Caco-2 (cell line): ENCODE measurements at places on chromosomes 13 and 19.

- no peak overlapping the region for H3K4me3 ChIP-seq
- H3K36me3 ChIP-seq, result no peaks in the 10 kb centered on the region
- H3K27ac ChIP-seq, result no peak overlapping the region
- no peaks in the 10 kb centered on the region for H3K27me3 ChIP-seq
- DNase-seq, result no peak
- H3K4me1 ChIP-seq, result no peaks in the 10 kb centered on the region
Observed at GRCh38 chr13:87667686-87668085, 3.5 kb upstream of the SLITRK5 start.

DNA sequence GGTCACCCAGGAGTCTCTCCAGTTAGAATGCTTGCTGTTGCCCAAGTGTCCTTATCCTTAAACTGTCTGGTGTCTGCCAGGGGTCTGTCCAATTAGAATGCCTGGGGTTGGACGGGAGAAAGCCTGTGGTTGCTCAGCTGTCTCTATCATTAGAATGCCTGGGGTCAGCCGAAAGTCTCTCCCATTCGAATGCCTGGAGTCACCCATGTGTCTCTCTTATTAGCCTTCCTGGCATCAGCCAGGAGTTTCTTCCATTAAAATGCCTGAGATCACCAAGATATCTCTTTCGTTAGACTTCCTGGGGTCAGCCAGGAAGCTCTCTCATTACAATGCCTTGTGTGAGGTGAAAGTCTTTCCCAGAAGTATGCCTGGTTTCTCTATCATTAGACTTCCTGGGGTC is 1521.0 kb downstream of the UQCRFS1 start:
- H3K36me3 ChIP-seq, result no peaks in the 10 kb centered on the region
- no peak overlapping the region for H3K27ac ChIP-seq

DNA sequence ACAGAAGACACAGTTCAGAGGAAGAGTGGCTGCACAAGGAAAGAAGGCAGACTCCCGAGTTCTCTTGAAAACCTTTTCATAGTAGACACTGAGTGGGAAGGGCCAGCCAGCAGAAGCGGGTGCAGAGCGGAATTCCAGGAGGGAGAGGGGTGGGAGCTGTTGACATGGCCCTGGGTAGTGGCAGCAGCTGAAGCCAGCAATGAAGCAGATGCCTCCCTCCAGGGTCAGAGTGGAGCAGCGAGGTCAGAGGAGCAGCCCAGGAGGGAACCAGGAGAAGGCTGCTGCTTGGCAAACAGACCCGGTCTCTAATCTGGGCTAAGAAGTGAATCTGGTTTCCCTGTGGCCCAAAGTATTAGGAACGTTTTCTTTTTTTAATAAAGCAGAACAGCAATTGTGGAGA is 73.9 kb upstream of the SPATA13 start:
- no peaks in the 10 kb centered on the region for H3K27me3 ChIP-seq
- DNase-seq, result no peak
- no peak overlapping the region for H3K27ac ChIP-seq
- H3K36me3 ChIP-seq, result no peaks in the 10 kb centered on the region
- no peak overlapping the region for H3K4me3 ChIP-seq

GRCh38 chr19:55149078-55150003 is at the start of gene TNNT1:
TSS of gene TNNT1 (minus strand) at chr19:55149206. CDS start at chr19:55147157, 2,049 bp downstream.
- H3K4me1 ChIP-seq, result peaks cover 12% of the 10 kb centered on the region; the same call in 1 of the 2 replicates
- H3K36me3 ChIP-seq, result no peaks in the 10 kb centered on the region
- DNase-seq, result peak; percentile 71
- H3K4me3 ChIP-seq, result no peak within 1 kb of the TSS; the same call in 1 of the 2 replicates
- no peaks in the 10 kb centered on the region for H3K27me3 ChIP-seq

- H3K36me3 ChIP-seq, result no peaks in the 10 kb centered on the region
- 0 out of 2 replicates have a peak, but pooled peaks cover 7% of the 10 kb centered on the region for H3K4me1 ChIP-seq
- no peak for DNase-seq
- H3K4me3 ChIP-seq, result no peak overlapping the region
- no peak overlapping the region for H3K27ac ChIP-seq
Observed at GRCh38 chr19:39936020-39936419, 1.6 kb upstream of the FCGBP start.

GRCh38 chr19:43759515-43759914 is 4.8 kb upstream of the SMG9 start:
- no peak overlapping the region for H3K27ac ChIP-seq
- H3K4me3 ChIP-seq, result no peak overlapping the region
- no peaks in the 10 kb centered on the region; the same call in 1 of the 2 replicates for H3K4me1 ChIP-seq
- no peaks in the 10 kb centered on the region for H3K27me3 ChIP-seq
- no peak for DNase-seq

DNA sequence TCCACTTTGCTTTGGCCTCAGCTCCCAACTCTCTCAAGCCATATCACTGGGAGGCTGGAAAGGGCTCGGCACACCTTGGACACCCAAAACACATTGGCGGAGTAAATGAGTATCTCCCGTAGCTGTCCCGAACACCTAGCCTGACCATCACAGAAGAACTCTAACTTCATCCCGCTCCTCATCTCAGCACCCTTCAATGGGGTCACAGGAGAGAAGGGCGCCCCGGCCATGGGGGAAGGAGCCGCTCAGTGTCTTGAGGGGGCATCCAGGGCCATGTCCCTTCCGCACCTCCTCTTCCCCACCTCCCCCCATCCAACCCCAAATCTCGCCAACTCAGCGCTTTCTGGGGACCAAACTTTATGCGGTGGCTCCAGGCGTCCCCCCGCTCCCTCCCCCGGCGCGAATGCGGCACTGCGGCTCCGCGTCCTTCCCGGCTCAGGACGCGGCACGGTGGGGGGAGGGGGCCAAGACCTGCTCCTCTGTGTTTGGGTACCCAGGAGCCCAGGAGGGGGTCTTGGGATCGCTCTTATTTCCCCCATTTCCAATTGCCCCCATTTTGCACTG is 3.0 kb downstream of the KCNC3 start:
- peaks cover 29% of the 10 kb centered on the region for H3K4me1 ChIP-seq
- H3K4me3 ChIP-seq, result peak overlapping the region; percentile 12
- no peaks in the 10 kb centered on the region for H3K36me3 ChIP-seq
- DNase-seq, result no peak

DNA sequence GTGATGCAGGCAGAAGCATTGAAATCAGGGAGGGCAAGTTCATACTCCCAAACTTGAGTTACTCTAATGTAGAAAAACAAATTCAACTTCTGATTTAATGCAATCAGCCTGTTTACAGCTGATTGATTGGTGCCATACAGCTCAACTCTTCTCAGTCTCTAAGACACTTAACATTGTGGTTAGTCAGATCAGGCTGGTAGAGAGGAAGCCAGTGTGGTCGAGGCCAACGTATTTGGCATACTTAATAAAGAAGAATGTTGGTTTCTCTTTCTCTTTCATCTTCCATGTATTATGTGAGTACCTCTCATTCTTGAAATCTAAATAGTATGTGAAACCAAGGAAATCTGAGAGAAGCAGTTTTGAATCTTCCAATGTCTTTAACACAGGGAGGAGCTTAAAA is 255.0 kb upstream of the SLITRK1 start:
- no peak overlapping the region for H3K4me3 ChIP-seq
- no peak for DNase-seq
- no peak overlapping the region for H3K27ac ChIP-seq
- H3K36me3 ChIP-seq, result no peaks in the 10 kb centered on the region
- H3K27me3 ChIP-seq, result no peaks in the 10 kb centered on the region
- no peaks in the 10 kb centered on the region for H3K4me1 ChIP-seq

GRCh38 chr13:109939180-109939579 is 152.8 kb upstream of the IRS2 start:
- peaks cover 8% of the 10 kb centered on the region for H3K4me1 ChIP-seq
- H3K27ac ChIP-seq, result no peak overlapping the region
- no peaks in the 10 kb centered on the region for H3K27me3 ChIP-seq
- DNase-seq, result no peak

DNA sequence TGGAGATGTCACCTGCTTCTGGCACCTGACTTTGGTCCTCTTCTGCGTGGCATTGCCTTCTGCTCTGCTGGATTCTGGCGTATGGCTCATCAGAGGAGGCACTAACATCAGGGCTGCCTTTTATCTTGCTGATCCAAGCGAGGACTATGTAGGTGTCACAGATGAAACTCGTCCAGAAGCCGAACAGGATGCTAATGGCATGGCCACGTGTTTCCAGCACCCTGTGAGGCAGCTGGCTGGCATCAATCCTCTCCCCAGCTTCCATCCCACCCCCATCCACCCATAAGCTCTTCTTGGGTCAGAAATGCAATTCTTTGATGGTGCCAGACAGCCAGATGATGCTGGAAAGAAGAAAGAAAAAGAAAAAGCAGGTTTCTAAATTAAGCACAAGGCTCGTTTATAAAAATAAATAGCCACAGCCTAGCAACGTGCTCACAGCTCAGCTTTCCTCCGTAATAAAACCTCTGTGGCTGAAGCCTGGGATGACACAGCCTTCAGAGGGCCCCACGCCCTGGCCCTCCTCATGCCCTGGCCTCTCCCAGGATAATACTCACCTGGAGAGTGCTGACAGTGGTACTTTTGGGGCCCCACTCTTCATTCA is 212.9 kb upstream of the SERP2 start:
- no peak overlapping the region for H3K4me3 ChIP-seq
- DNase-seq, result no peak
- no peaks in the 10 kb centered on the region for H3K27me3 ChIP-seq
- no peak overlapping the region for H3K27ac ChIP-seq

DNA sequence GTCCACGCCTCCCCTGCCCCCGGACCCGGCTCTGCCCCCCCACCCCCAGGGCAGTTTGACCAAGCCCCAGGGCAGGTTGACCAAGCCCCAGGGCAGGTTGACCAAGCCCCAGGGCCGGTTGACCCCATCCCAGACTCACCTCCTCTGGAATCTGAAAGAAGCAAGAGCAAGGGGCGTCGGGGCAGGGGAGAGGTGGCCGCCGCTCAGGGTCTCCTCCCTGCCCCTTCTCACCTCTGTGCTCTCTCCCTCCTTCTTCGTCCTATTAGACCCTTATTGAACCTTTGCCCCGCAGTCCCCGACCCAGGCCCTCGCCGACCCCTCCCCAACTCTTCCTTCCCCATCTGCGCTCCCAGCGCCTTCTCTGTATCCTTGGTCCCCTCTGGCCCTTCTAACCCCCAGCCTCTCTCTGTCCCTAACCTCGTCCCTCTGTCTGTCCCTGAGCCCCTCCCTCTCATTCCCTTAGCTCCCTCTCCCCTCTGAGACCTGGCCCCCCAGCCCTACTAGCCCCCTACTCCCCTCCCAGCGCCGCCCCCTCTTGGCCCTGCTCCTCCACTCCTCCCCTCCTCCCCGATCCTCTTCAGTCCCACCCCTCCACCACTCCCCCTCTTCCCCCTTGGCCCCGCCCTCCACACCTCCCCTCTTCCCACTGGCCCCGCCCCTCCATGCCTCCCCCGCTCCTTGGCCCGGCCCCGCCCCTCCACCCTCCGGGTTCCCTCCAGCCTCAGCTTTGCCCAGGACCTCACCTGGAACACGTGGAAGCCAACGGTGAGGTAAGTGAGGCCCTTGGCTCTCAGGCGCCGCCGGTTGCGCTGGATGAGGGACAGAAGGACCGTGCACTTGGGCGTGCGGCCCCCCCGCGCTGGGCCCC is 7.6 kb downstream of the CAPN12 start:
- DNase-seq, result peak; percentile 95
- H3K4me1 ChIP-seq, result peaks cover 24% of the 10 kb centered on the region
- peak overlapping the region; percentile 54 for H3K4me3 ChIP-seq
- H3K27ac ChIP-seq, result peak overlapping the region; percentile 55
- no peaks in the 10 kb centered on the region for H3K27me3 ChIP-seq

GRCh38 chr19:41112728-41113290 is 1.4 kb upstream of the CYP2F1 start:
- no peak for DNase-seq
- no peaks in the 10 kb centered on the region for H3K4me1 ChIP-seq
- no peak overlapping the region for H3K27ac ChIP-seq
- H3K36me3 ChIP-seq, result no peaks in the 10 kb centered on the region

DNA sequence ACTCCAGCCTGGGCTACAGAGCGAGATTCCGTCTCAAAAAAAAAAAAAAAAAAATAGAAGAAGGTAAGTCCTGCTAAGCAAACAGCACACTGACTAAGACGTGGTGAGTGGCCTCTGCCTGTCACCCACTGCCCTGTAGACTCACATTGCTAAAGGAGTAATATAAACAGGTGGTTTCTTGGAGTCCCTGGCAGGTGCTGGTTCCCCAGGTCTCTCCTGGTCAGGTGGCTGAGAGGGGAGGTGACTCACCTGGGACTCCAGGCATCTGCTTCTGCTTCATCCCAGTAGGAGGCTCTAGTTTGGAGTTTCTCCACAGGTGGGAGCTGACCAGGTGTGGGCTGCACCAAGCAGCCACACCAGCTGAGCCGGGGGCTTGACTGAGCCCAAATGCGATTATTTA is at the start of gene OR10H1:
OR10H1 (minus strand) TSS at position 359 of the 400 bp plus-strand sequence. CDS start 7,627 bp downstream, outside the sequence.
- H3K27me3 ChIP-seq, result no peaks in the 10 kb centered on the region
- no peaks in the 10 kb centered on the region for H3K36me3 ChIP-seq
- H3K4me1 ChIP-seq, result 0 out of 2 replicates have a peak, but pooled peaks cover 4% of the 10 kb centered on the region
- DNase-seq, result peak; percentile 48
- no peak within 1 kb of the TSS for H3K27ac ChIP-seq

DNA sequence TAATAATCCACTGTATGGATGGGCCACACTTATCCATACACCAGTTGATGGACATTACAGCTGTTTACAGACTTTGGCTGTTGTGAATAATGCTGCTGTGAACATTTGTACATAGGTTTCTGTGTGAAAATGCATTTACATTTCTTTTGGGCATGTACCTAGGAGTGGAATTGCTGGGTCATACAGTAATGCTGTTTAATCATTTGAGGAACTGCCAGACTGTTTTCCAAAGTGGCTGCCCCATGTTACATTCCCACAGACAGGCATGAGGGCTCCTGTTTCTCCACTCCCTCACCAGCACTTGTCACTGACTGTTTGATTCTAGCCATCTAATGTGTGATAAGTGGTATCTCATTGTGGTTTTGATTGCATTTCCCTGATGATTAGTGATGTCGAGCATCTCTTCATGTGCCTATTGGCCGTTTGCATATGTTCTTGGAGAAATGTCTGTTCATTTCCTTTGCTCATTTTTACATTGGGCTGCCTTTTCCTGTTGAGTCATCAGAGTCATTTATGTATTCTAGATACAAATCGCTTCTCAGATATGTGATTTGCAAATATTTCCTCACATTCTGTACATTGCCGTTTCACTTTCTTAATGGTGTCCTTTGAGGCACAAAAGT is 12.8 kb downstream of the TMEM255B start:
- no peak for DNase-seq
- H3K27me3 ChIP-seq, result no peaks in the 10 kb centered on the region
- H3K27ac ChIP-seq, result no peak overlapping the region
- H3K4me3 ChIP-seq, result no peak overlapping the region

- no peaks in the 10 kb centered on the region for H3K36me3 ChIP-seq
- no peak overlapping the region for H3K4me3 ChIP-seq
- no peak for DNase-seq
- H3K27me3 ChIP-seq, result no peaks in the 10 kb centered on the region; the same call in none of the 2 replicates
Observed at GRCh38 chr13:46858776-46859175, 38.1 kb downstream of the HTR2A start.

GRCh38 chr13:112477070-112477619 is 101.0 kb downstream of the SPACA7 start:
- no peaks in the 10 kb centered on the region for H3K4me1 ChIP-seq
- H3K36me3 ChIP-seq, result no peaks in the 10 kb centered on the region
- H3K27ac ChIP-seq, result no peak overlapping the region
- H3K27me3 ChIP-seq, result no peaks in the 10 kb centered on the region
